ENCODE measurements at places on chromosomes 2 and 18.
A peak's percentile ranks its signal among the peaks of the same experiment; 100 is the strongest.

DNA sequence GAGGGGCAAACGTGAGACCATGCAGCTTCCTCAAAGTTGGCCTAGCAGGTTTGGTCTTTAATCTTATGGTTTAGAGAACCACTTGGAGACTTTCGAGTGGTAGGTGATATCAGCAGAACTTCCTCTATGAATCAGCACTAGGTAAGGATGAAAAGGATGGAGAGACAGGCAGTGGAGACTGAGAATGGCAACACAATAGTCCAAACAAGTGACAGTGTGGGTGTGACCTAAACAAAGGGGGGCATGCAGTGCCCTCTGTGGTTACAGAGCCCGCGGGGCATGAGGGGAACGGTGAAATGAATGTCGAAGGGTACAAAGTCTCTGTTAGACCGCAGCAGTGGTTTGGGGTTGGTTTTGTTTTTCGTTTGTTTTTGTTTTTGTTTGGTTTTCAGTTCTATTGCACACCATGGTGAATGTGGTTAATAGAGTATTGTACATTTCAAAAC is 143.9 kb downstream of the L3MBTL4 start:
- no peak for DNase-seq

DNA sequence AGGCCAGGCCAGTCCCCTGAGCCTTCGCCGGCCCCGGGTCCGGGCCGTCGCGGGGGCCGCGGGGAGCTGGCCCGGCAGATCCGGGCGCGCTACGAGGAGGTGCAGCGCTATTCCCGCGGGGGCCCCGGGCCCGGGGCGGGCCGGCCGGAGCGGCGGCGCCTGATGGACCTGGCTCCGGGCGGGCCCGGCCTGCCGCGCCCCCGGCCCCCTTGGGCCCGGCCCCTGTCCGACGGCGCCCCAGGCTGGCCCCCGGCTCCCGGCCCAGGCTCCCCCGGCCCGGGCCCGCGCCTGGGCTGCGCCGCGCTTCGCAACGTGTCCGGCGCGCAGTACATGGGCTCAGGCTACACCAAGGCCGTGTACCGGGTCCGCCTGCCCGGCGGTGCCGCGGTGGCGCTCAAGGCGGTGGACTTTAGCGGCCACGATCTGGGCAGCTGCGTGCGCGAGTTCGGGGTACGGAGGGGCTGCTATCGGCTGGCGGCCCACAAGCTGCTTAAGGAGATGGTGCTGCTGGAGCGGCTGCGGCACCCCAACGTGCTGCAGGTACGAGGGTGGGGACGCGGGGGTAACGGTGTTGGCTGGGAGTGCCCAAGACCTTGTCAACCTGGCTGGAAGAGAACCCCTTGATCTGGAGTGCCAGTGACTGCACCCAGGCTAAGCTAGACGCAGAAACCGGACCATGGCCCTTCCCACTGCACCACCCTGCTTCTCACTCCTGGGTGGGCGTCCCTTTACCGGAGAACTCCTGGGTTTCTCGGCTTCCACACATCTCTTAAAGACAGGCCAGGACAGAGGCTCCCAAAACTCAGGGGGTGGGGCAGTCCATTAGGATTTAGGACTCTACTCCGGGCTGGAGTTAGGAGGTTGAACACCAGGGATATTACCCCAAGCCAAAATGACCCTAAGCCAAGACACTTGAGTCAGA is 739 bp downstream of the PKDCC start:
- peak; percentile 25 for DNase-seq

DNA sequence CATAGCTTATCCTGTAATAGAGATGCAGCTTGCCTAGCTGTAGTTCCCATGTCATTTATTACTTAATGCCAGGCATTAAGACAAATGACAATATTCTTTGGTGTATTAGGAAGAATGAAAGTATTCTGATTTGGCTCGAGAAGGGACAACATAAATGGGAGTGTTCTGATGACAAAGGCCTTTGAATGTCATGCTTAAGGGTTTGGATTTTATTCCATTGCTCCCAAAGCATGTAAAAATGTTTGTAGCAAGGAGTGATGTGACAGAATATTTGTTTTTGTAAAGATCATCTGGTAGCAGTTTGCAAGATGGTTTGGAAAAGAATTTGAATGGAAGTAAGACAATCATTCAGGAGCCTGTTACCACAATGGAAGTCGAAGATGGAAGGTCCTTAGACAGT is 30.4 kb downstream of the EEF1B2 start:
- DNase-seq: no peak

DNA sequence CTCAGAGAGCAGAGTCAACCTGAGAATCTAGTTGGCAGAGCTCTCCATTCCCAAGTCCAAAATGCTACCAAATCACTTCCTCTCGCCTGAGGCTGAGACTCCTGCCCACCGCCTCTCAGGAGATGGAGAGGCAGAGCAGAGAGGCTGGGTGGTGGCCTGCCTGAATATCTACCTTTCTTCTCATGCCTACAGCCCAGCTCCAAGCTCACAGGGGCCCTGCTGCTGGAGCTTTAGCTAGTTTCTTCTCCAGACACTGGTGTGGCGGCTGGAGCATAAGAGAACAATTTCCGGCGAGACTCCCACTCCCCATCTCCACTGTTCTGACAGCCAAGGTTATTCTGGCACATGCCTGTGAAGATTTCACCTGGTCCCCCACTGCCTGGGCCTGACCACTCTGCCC is 8.1 kb upstream of the CYP26B1 start:
- no peak for DNase-seq

- no peak for DNase-seq
Measured at GRCh38 chr2:65681503-65681902, 249.1 kb upstream of the SPRED2 start.

- DNase-seq: no peak
Measured at GRCh38 chr2:170161516-170162270, 16.3 kb upstream of the MYO3B start.

DNA sequence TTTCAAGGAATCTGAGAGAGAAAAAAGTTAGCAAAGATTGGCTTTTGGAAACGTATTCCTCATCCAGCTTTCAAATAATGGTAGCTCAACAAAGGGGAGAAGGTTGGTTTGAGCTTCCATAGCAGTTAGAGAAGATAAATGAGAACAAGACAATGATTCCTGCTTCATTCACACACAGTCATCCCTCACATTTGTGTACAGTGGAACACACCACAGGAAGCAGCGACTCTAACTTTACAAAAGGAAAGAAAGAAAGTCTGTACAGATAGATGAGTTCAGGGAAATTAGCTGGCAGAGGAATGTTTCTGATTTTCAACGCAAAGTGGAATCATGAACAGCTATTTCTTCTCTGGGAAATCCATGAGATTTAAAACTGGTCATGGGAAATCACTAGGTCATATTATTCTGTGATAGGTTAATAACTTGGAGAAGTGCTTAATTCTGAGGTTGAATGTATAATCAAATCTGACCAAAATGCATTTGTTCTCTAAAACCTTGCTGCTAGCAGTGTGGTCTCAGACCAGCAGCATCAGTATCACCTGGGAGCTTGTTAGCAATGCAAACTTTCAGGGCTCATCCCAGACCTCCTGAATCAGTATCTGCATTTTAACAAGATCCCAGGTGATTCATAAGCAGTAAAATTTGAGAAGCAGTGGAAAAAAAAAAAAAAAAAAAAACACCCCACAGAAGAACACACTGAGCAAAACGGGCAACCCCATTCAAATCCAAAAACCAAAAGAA is 112.0 kb downstream of the GRB14 start:
- peak; percentile 33 for DNase-seq

DNA sequence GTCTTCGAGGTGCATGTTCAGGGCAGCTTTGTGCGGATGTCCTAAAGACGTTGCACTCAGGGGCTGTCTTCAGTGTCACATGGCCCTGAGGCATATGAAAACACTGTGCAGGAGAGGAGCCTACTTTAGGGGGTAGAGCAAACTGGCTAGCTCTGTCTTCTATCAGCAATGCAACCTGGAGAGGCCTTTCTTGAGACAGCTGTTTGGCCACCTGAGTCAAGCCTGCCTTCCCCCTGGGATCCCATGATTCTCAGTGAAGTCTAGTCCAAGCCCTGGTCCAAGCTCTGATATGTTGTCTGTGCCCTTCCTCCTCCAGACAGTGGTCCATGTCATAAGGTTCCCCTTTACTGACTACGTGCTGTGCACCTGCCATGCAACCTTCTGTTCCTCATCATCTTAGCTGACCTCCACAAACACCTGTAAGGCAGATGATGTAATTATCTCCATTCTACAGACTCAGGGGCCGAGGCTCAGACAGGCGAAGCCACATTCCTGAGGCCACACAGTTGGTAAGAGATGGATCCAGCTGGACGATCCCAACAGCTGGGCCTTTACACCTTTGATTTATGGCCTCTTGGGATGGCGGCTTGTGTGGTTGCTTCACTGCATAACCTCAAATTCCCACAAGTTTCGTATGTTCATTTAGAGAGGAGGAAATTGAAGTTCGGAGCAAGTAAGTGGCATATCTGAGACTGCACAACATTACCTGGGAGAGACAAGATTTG is 109.9 kb downstream of the COPS8 start:
- no peak for DNase-seq

GRCh38 chr2:100801402-100801801 is 18.5 kb upstream of the NPAS2 start:
- DNase-seq: no peak

GRCh38 chr2:163453920-163454319 is 281.9 kb downstream of the FIGN start:
- DNase-seq: no peak

DNA sequence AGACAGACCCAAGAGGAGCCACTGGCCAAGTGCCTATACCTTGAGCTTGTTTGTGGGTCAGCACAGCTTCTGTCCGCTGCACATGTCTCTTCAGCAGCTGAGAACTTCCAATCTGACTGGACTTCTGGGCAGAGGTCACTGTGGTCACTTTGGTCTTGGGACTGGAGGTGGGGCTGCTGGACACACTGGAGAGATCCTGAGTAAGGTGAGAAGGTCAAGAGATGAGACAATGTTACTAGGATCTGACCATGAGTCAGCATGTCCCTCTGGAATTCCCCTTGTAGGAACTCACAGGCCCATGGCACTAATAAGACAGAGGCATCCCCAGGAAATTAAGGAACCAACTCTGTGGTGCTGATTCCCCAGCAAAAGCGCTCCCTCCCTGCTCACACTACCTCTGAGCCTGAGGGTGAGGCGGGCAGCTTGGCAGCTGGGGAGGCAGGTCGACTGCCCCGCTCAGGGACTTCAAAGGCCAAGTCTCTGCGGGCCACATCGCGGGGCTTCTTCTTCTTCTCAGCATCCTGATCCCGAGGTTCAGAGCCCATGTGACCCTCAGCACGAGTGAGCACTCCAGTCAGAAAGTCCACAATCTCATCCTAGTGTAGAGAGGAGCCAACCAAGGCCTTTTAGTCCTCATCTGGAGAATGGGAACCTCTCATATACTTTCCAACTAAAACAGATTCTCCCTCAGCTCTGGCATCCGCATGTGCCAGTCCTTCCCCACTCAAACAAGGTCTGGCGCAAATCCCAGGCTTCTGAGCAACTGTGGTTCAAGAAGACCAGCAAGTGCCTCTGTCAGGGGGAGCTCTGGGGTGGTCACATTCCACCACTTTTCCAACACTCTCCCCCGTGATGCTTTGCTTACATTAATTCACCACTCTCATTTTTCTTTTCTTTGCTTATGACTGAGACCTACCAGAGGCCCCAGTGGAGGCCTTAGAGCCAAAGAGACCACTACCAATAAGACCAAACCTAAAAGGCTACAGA is 29.4 kb downstream of the KANSL3 start:
- DNase-seq: no peak

- DNase-seq: no peak
Measured at GRCh38 chr2:37590119-37590571, 81.3 kb downstream of the CDC42EP3 start.

- DNase-seq: no peak
Measured at GRCh38 chr18:38941711-38942561, 1376.3 kb upstream of the CELF4 start.

GRCh38 chr2:12287220-12287751 is 429.4 kb upstream of the TRIB2 start:
- DNase-seq: no peak

- DNase-seq: no peak
Measured at GRCh38 chr2:10170256-10170655, 47.7 kb downstream of the RRM2 start.

GRCh38 chr2:179344280-179344964 is 79.8 kb upstream of the SESTD1 start:
- DNase-seq: no peak

DNA sequence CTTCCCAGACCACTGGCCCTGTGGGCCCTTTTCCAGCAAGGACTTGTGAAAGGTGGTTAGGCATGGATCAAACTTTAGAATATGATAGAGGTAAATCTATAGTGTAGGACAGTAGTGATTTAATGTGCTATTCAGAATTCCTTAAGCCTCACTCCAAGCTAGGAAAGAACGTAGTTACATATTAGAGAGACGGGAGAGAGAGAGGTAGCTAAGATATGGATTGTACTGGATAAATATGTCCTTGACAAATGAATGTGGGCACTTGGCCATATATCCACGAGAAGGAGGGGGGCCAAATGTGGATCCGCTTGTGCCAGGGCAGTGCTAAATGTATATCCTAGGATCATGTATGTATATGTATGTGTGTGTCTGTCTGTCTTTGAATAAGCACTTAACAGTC is 6.5 kb downstream of the KCNJ3 start:
- no peak for DNase-seq

Data from NCI-H526 (cell line).